ENCODE measurements at places on chromosomes 5 and 9.
A peak's percentile ranks its signal among the peaks of the same experiment; 100 is the strongest.

- DNase-seq, result no peak
Observed at GRCh38 chr5:154428208-154428607, 17.6 kb upstream of the SAP30L start.

- DNase-seq, result no peak
Observed at GRCh38 chr5:73928476-73929070, 302.6 kb downstream of the ARHGEF28 start.

GRCh38 chr5:153678617-153679329 is 188.3 kb downstream of the GRIA1 start:
- DNase-seq, result no peak

DNA sequence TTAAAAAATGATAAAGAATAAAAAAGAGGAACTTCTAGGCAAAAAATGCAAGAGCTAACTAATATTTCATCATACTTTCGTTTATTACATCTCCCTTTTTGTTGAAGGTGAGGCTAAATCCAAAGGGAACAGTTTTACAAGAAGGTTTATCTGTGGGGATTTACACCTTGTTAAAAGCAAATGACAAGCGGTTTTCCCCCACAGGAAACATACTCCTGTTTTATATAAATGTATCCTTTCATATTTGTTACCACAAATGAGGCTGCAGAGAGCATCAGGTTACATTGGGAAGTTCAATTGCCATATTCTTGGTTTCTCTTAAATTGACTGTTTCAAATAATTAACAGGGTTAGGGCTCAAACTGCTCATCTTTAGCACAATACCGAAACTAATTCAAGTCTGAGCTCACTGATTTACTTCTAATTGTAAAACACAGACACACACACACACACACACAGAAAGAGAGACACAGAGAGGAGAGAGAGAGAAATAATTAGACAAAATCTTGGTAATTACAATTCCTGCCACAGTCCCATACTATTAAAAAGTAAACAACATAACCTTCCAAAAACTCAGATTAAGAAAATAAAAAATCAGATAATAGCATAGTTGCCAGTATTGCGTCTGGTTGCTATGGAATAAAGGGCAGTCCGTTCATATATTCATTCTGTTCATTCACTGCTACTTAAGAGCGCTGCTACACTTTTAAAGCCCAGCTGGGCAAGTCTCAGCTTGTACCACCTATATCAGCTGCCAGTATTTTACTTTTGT is 17.1 kb downstream of the RFX3 start:
- no peak for DNase-seq

GRCh38 chr5:38414348-38414747 is 142.1 kb downstream of the LIFR start:
- no peak for DNase-seq

GRCh38 chr5:16034319-16035001 is 145.1 kb downstream of the MARCHF11 start:
- DNase-seq, result no peak

DNA sequence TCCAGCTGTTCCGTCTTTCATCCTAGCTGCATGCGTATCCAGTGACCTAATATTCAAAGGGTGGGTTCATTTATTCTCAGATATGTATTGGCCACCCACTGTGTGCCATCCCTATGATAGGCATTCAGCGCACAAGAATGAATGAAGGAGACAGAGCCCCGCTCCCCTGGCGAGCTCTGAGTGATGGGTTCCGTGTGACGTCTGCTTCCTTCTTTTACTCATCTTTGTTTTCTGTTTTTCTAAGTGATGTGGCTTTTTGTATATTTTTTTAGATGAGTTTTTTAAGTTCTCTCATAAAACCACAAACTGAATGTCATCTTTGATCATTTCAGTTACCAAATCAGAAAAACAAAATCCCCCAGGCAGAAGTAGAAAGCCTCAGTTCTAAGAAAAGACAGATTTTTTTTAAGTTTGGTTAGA is 168.3 kb upstream of the OTULINL start:
- no peak for DNase-seq

GRCh38 chr5:136133222-136133921 is 727 bp downstream of the SMAD5 start:
- peak; percentile 69 for DNase-seq

- DNase-seq, result no peak
Observed at GRCh38 chr5:123035360-123035917, 1.1 kb downstream of the PPIC start.

DNA sequence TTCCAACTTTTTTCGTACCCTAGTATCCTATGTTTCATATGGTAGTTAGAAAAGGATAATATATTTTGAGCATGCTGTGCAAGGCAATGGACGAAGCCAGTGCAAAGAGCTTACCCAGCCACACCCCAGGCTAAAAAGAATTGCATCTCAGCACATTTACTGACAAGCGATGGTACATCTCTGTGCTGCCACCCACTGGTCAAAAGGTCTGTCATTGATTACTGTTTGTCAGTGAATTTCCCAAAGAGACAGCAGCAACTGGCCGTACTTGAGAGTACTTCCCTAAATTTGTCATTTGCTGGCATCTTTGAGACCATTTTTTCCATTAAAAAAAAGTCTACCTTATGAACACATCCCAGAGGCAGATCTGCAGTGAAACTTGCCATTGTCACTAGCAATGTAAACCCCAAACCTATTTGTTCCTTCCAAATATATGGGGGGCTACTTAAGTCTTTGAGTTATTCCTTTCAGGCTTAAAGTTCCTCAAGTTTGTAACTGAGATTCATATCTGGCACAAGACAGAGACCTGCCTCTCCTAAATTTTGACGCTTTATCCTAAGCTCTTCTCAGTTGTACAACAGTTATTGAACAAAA is 184.3 kb downstream of the CTNND2 start:
- DNase-seq, result peak; percentile 88

DNA sequence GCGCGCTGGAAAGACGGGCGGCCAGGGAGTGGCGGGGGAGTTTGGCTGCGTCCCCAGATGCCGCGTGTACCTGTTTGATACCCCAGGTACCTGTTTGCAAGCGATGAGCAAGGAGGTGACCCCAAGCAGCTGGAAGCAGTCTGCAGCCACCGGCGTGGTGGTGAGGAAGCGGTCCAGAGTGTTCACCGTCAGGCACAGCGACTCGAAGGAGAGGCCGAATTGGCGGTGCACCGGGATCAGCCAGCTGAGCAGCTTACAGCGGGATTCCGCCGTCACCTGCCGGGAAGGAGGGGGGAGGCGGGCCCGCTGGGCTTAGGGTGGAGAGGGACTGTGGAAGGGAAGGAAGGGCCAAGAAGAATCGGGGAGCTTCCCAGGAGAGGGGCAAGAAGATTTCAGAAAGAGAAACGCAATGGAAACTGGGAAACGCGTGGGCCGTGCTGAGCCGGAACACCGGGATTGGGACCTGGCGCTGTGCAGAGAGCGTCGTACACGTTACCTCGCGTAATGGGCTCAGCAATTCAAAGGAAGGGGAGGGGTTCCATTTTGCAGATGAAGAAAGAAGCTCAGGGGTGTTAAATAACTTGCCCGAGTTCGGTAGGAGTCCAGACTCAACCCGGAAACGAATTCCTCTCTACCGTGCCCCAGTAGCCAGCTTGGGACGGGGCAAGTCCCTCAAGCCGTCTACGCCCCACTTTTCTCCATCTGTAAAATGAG is 980 bp downstream of the CCNO start:
- DNase-seq, result peak; percentile 62

DNA sequence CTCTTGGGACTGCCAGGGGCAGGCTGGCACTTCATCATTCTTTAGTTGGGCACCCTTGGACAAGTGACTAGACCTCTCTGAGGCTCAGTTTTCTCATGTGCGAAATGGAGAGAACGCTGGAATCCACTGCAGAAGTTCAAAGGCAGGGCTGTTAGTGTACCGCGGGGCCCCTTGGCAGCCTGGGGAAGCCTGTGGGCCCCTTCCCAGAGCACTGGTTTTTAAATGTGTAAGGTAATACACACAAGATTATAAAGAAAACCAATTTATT is 209.5 kb upstream of the MVB12B start:
- no peak for DNase-seq

GRCh38 chr9:14423815-14424261 is 109.9 kb upstream of the NFIB start:
- no peak for DNase-seq

DNA sequence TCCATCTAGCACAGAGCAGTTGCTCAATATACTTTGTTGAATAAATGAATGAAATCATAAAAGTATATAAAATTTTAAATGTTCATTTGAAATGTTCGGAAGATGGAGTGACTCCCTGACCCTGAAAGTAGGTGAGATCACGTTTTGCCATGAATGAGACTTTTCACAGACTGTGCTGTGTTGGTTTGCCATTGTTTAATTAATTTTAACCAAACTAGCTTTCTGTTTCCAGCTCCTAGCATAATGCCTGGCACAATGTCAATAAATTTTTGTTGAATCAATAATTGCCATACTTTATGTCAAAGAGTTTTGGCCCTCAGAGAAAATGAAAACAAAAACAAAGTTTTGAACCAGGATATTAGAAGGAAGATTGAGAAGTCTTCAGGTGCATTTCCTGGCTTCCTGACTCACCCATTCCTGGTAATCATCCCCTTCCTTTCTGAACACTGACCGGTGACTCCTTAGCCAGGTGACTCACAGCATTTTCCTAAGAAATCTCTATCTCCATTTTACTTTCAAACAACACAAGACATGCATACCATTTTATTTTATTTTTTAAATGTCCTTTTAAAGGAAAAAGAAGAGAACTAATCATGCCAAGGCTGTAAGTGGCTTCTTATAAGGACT is 15.1 kb downstream of the SLC28A3 start:
- DNase-seq, result no peak

DNA sequence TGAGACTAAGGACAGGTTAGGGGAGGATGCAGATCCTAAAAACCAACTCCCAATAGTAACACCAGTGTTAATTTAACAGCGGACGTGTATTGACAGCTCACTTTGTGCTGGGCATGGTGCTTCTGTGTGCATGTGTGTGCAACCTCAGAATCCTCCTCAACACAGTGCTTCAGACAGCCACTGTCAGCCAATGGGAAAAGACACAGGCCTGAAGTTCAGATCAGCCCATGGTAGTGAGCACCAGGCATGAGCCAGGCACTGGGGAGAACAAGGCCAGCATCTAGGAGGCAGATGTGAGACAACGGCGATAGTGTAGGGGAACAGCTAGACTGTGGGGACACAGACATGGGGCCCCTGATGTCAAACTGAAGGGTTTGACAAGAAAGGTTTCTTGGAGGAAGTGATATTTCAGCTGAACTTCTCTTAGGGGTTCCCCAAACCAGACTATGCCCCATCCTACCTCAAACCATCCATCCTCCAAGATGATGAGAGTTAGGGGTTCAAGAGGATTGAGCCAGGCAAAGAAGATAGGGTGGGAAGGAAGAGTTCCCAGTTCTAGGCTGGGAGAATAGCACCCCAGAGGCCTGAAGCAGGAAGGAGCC is 71.5 kb upstream of the PSD2 start:
- DNase-seq, result no peak

- DNase-seq, result no peak
Observed at GRCh38 chr5:109701792-109702191, 12.1 kb downstream of the MAN2A1 start.

- DNase-seq, result no peak
Observed at GRCh38 chr9:130537346-130538050, 41.9 kb upstream of the FUBP3 start.

DNA sequence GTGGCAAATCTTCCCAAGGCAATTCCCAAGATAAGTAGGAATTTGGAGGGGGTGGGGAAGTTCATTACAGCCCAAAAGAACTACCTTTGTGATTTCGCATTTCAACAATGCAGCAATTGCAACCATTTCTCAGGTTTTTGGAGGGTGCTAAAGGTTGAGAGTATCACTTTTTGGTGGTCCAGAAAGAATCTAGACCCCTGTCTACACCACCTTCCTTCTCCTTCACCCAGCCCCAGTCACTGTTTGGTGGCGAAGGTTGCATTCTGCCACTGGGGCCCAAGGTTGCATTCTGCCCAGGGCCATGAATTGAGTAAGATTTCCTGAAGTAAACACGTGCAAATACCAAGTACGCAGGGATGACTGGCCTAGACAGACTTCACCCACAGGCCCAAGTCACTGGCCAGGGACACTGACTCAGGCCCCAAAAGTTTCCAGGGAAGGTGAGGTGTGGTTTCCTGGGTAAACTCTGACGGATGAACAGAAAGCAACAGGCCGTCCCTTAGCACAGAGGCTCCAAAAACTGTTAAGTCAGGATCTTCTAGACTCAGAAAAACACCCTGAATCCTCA is 5.7 kb downstream of the PDE6A start:
- no peak for DNase-seq

DNA sequence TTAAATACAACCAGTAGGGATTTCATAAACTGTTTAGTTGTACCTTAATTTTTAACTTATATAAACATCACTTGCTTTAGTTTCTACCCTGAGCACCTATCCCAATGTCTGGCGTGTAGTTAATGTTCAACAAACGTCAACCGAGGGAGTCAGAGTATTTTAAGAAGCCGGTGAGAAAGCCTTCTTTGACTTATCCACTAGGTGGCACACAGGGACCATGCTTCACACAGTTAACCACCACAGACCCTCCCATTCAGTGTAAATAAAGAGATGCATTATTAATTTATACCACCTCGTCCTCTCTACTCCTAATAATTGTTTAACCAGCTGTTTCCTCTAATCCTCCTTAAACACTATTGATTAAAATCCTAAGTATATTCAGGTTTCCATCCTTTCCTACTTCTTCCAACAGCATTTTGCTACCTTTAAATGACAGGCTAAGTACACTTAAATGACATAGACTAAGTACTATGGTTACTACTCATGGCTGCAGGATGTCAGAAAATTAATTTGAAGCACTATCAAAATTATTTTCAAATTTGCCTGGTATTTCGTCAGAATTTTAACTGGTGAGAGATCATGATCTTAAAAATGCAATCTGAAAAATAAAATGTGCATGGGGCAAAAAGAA is 2.3 kb downstream of the HAPLN1 start:
- DNase-seq, result no peak

DNA sequence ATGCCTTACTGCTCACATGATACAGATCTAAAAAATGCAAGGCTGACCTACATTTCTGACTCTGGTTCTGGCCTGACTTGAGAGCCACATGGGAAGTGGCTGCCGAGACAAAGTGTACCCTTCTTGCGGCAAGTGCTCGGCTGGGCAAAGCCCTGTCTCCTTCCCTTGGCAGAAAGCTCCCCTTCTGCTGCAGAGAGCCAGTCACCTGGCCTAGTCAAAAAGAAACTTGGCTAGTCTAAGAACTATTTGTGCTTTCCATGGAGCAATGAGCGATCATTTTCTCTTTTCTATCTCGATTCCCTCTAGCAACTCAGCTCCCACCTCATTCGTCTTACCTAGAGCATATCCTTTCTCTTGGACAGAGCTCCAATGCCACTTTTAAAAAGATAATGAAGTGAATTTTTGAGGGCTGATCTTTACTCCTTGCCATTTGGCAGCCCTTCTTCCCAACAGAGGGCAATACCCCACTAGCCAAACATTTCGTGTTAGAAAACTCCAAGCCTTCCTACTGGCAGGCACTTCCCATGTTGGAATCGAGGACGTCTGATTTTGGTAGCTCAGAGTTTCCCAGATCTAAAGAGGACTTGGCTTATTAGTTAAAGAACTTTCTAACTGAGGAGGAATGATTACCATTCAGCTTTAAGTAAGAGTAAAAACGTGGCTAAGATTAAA is 108.1 kb upstream of the PRRC1 start:
- no peak for DNase-seq
